ENCODE measurements at places on chromosomes 7 and 10.

DNA sequence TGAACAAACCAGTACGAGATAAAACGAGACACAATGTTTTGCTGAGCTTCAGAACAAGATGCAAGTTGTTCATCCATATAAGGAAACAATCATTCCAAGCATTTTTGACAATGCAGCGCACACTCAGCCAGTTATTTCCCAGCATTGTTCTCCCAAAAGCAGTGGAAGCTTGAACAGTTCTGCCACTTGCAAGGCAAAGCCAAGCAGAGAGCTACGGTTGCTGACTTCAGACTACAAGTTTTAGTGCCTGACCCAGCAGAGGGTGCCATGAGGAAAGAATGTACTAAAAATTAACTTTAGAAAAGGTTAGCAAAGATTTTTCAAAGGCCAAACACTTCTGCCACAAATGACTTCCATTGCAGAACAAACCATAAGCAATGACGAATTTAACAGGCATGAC lies 152.5 kb downstream of the SLC25A13 start:
- no peak for DNase-seq

DNA sequence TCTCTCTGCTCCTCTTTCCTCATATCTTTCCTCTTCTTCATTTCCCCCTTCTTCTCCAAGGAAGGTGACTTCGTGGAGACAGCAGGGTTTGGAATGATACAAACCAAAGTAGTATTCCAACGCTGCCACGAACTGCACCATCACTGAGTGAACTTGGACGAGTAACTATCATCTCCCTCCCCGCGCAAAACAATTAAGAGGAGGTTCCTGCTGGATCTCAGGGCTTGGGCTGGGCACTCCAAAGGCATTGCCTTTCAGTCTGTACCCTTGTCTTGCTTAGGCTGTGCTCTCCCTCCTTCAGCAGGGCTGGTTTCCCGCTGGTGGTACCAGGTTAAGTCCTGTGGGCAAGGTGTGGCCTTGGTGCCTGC lies 790 bp upstream of the PITX3 start:
- no peak for DNase-seq

GRCh38 chr7:100490483-100491191 lies 6.9 kb downstream of the NYAP1 start:
- DNase-seq: no peak

- DNase-seq: no peak
These were observed 122.1 kb upstream of the RNF32 start for GRCh38 chr7:156518466-156518865.

All from T-helper 17 cell (primary cell).